H9 (cell line): ENCODE measurements at places on chromosomes 2 and 18. TPM values are rescaled to one million over a fixed set of nuclear protein-coding genes. Genes with fewer than 3 reads are reported as not detected.

GRCh38 chr18:24094561-24094960 is 44.3 kb upstream of the CABYR start:
- DNase-seq = no peak
- peaks cover 20% of the 10 kb centered on the region for H3K36me3 ChIP-seq
- H3K27me3 ChIP-seq = no peaks in the 10 kb centered on the region
- H3K4me1 ChIP-seq = no peaks in the 10 kb centered on the region
- no peak overlapping the region for H3K4me3 ChIP-seq
- H3K27ac ChIP-seq = no peak overlapping the region

DNA sequence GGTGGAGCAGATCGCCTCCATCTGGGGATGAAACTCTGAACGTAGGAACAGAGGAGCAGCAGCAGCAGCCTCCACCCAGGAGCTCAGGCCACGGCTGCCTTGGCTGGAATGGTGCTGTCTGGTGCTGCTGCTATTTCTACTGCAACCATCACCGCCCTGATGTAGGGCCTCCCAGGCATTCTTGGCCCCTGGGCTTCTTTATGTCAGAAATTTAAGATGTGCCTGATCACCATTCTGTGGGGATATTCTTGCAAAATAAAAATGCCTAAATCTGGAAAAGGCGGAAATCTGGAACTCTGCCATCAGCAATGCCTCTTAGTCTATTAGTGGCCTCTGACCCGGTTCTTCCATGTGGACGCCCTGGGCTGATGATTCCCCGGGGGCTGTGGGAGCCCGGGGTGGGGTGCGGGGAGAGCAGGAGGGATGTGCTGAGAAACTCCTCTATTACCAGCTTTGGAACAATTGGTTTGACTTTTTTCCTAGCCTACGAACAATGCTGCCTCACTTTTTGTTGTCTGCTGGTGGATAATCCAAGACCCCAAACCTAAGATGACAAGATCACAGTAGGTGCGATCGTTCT is 47.2 kb downstream of the FAM124B start:
- H3K27me3 ChIP-seq = no peaks in the 10 kb centered on the region
- H3K27ac ChIP-seq = no peak overlapping the region
- DNase-seq = no peak
- no peaks in the 10 kb centered on the region for H3K36me3 ChIP-seq

- H3K27me3 ChIP-seq = no peaks in the 10 kb centered on the region
- peaks cover 2% of the 10 kb centered on the region; the same call in 1 of the 2 replicates for H3K36me3 ChIP-seq
- no peak overlapping the region for H3K27ac ChIP-seq
- peaks cover 14% of the 10 kb centered on the region; the same call in 1 of the 2 replicates for H3K4me1 ChIP-seq
- H3K4me3 ChIP-seq = no peak overlapping the region
- DNase-seq = no peak
Measured at GRCh38 chr18:58314284-58314683, 270.3 kb downstream of the NEDD4L start.

- no peak overlapping the region for H3K4me3 ChIP-seq
- H3K27me3 ChIP-seq = no peaks in the 10 kb centered on the region
- no peaks in the 10 kb centered on the region for H3K36me3 ChIP-seq
- H3K4me1 ChIP-seq = no peaks in the 10 kb centered on the region; the same call in 1 of the 2 replicates
- no peak for DNase-seq
Measured at GRCh38 chr2:127162261-127163089, 55.5 kb upstream of the BIN1 start.

The CRYBA2 gene
- total RNA-seq = not detected in 2 replicates

The TRIM43 gene
- total RNA-seq = not detected in 2 replicates

The TSGA10 gene
- 6.1 and 6.3 TPM in 2 replicates for total RNA-seq

The PSTPIP2 gene
- total RNA-seq = 3.3 and 3.6 TPM in 2 replicates

DNA sequence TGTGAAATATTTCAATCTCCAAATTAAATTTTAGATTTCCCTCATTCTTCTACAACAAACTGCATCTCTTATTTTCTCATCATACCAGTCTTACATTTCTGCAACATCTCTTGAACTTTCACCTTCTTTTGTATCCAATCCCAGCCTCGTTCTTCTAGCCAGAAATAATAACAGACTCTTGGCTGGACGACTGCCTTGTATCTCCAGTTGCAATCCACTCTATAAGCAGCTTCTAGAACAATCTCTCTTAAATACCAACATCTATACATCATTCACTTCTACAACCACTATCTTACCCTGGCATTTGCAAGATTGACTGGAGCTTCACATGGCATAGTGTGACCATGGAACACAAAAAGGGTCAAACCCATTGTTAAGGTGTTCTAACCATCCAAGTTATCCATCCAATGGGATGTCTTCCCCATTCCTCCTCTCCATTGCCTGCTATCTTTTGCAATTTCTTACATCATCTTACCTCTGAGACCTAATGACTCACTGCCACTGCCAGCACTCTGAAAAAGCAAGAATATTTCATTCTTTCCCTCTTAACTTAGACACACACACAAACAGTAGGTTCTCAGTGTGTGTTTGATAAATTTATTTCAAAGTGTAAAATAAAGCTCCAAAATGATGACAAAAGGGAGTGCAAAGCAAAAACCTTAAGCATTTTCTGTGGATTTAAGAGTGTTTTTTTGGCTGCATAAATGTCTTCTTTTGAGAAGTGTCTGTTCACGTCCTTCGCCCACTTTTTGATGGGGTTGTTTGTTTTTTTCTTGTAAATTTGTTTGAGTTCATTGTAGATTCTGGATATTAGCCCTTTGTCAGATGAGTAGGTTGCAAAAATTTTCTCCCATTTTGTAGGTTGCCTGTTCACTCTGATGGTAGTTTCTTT is 145.6 kb downstream of the METTL4 start:
- H3K27ac ChIP-seq = no peak overlapping the region
- H3K4me3 ChIP-seq = no peak overlapping the region
- H3K36me3 ChIP-seq = no peaks in the 10 kb centered on the region
- DNase-seq = no peak
- no peaks in the 10 kb centered on the region for H3K4me1 ChIP-seq

The ZNF385B gene
- 2.1 and 3.0 TPM in 2 replicates for total RNA-seq
